ENCODE measurements at places on chromosomes 3 and 15.

DNA sequence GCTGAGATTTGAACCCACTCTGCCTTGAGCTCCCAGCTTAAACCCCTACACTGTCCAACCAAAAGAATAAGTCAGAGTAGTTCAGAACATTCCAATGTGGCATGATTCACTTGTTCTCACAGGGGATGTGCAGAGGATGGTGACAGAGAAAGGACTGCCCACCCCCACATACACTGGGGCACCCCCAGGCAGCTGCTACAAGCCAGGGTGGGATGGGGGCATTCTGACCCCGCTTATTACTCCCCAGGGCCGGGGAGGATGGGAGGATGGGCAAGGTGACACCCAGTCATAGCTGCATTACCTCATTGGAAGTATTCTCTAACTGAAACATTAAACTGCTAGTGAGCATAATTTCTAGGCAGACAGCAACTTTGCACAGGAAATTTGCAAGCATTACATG lies 126.0 kb upstream of the PRR20G start:
- DNase-seq, result peak; percentile 11

DNA sequence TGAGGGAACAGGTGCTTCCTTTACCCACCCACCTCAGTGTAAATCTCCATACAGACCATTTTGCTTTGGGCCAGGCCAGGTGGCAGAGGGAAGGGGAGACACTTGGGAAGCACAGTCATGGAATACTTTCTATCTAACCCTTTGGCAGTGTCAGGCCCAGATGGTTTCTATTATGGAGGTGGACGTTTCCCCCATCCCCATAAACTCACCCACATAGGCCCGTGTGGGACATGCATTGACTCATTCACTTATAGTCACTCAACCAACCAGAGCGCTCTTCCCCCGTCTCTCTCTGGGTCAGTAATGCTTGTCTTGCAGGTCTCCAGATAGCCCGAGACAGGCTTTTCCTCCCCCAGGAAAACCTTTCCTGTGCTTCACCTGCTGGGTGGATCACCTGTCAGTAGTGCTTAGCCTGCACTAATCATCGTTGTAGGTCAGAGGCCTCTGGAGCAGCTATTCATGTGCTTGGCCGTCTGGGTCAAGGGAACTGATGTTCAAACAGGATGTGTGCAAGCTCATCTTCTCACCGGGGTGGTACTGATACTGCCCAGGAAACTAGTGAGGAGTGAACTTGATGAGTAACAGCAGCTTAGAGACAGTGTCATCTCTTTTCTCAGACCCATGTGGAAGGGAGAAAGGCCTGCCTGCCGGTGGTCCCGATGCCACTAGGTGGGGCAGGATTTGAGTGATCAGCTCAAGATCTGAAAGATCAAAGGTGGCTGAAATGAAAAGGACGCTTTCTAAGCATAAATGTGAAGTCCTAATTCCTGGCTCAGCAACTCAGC lies 67.1 kb downstream of the CEMIP start:
- no peak for DNase-seq

DNA sequence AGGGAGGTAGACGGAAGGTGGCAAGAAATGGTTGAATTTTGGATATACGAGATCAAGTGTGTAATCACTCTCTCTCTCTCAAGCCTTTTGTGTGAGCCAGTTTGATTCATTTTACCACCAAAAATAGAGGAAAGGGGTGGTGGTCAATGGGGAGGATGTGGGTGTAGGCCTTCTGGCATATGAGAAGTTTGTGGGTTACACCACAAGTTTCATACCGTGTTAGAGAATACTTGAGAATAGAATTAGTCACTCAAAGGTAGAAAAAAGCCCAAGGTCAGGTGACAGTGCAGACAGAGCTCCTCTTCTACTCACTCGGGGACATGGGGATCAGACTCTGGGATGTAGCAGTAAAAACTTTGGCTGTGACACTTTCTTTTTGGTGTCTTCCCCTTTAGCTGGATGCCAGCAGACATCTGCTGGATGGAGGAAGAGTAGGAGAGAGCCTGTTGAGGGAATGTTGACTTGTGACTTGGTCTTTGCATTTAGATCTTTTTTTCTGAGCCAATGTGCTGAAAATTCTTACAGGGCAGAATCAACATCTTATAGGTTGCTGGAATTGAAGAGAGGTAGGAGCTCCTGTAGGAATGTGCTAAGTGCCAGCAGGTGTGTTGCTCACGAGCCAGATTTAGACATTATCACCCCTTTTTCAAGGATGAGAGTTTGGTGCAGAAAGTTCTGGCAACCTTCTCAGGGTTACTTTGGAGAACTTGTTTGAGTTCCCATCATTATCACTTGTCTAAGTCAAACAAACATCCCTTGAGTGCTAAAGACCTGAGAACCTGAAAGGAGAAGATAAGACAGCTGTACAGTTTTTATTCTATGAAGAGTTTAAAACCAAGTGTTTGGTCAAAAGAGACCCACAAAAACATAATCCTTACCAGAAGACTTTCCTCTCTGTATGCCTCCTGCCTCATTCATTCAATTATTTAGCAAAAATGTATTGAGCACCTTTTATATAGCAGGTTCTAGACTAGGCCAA lies 43.9 kb upstream of the RYK start:
- DNase-seq, result no peak

DNA sequence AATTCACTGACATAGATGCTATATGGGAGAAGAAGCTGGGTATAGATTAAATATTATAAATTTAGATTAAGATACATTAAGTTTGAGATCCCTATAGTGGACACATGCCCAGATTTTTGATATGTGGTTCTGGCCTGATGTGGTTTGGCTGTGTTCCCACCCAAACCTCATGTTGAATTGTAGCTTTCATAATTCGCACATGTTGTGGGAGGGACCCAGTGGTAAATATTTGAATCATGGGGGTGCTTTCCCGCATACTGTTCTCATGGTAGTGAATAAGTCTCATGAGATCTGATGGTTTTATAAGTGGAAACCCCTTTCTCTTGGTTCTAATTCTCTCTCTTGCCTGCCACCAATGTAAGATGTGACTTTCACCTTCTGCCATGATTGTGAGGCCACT lies 189.4 kb upstream of the CD96 start:
- DNase-seq, result no peak

DNA sequence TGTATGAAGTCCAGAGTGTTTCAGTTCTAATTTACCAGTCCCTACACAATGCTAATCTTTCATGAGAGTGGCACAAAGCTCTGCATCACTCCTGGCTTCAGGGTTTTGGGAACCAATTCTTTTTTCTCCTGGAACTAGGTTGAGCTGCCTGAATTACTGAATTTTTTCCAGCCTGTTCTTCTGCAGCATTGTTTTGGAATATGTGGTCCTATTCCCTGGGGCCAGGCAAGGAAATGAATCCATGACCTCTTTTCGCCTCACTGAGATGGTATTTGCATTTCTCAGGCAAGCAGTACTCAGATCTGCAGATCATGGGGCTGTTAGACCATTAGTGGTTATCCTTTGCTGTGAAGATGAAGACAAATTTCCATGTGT lies 25.6 kb upstream of the GPR171 start:
- DNase-seq, result no peak

DNA sequence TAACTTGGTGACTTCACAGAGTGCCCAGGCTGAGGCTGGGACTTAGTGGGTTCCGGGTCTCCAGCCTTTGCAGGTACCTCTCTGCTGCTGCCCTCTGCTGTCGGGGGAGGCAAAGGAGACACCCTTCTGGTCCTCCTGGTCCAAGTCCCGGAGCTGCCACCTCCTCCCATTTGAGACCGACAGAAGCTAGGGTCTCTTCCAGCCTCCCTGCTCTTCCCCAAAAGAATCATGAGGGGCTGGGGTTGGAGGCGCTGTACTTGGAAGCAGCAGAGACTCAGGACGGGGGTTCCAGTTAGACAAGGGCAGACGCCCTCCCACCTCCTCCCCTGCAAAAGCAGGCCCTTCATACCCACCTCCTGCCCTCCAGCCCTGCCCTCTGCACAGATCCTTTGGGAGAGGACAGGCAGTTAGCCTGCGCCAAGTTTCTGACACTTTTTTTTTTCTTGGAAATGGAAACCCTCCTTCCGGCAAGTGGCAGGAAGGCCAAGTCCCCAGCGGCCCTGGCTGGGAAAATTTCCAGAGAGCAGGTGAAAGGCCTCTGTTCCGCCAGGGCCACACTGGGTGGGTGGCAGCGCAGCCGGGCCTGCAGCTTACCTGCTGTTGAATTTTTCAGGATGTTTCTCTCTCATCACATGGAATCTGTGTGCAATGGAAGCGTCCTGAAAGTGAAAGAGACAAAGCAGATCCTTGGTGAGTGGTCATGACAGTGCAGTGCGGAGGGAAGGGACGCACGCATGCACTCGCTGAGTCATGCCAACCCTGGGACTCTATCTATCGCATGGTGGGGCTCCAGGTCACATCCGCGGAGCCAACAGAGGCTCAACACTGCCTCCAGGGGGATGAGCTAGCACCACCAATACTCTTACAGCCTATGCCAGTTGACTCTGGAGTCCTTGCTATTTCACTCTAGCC lies 119.9 kb downstream of the DGKG start:
- DNase-seq, result peak; percentile 81

DNA sequence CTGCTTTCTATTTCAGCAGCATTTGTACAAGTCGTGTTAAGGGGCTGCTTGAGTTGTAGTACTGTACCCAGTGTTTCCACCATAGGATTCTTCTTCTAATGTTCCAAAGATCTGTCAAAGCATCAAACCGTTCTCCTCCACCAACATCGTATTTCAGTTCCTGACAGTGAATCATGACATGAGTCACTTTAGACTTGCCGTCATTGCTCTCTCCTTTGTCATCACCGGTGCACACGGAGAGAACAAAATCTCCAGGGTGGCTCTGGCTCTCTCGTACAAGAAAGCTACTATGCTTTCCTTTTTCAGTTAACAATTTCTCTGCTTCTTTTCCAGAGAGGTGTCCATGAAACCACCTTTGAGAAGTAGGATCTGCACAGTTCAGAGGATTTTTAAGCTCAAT lies 270.9 kb upstream of the CCDC54 start:
- DNase-seq, result no peak

DNA sequence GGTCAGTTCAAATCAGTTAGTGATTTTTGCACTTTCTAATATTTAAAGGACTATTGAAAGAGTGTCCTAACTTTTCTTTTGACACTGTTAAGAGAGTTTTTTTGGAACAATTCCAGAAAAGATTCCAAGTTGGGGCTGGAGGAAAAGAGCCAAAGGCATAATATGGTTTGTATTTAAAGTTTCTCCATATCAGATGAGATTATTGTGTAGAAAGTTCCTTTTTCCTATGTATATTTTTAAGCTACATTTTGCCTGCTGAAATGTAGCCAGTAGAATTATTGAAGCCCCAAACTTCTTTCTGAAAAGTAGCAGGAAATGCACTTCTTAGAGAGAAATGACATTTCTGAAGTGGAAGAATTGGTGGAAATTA lies 136.5 kb upstream of the TSC22D2 start:
- no peak for DNase-seq

DNA sequence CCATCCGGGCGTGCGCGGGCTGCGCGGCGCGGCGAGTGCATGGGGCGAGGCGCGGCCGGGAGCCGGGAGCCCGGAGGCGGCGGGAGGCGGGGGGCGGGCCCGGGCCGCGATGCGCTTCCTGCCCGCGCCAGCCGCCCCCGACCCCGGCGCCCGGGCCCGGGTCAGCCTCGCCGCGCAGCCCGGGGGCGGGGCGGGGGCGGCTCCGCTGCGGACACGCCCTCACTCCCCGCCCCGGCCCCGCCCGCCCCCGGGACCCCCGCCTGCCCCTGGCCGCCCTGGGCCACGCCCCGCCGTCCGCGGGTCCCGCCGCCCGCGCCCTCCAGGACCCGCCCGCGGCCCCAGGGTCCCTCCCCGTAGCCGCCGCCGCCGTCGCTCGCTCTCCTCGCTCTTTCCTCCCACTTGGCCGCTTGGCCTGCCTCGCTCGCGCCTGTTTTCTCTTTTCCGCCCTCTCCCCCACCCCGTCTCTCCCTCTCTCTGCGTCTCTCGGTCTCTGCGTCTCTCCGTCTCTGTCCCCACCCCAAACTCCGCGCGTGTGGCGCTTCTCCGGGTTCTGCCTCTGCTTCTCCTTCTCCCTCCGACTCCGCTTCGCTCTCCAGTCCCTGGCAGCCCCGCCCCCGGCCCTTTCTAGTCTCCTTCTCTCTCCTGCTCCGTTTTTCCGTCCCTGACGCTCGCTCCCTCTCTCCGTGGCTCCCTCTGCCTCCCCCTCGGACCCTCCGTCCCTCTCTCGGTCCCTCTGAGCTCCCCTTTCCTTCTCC lies at the start of gene PLXND1:
TSS of gene PLXND1 (minus strand) at position 41 of the 755 bp plus-strand sequence. CDS start at position 4, 37 bp downstream.
- peak; percentile 95 for DNase-seq

DNA sequence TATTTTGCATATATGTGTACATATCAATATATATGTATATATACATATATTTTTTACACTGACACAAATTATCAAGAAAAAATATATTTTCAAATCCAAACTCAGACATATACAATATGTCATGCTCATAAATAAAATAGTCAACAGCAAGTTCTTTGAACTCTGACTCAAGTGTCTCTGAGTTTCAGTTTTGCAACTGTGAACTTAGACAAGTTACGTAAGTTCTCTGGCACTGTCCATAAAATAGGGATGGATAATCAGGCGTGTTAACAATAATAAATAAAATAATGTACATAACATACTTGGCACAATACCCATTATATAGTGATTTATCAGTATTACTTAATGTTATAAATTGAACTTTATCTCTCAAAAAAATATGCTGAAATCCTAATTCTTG lies 12.1 kb upstream of the XRN1 start:
- DNase-seq, result no peak

- peak; percentile 53 for DNase-seq
Observed at GRCh38 chr3:38834110-38834509, 18.1 kb upstream of the SCN10A start.

GRCh38 chr15:67433495-67434099 lies 87.3 kb upstream of the C15orf61 start:
- DNase-seq, result peak; percentile 26

DNA sequence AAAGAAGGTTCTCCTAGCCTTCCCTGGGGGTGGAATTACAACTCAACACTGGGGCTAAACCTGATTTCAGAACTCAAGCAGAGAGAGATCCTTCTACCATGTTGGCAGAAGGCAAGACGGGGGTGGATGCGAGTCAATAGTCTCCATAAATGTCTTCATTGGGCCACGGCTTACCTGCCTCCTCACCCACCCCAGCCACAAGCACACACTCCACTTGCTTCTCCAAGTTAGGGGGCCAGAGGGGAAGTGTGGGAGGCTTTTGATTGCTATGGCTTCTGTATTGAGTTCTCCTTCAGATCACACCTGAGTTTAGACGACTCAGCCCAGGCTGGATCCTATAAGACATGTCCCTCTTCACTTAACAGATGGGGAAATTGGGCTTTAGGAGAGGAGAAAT lies 178.9 kb downstream of the UACA start:
- DNase-seq, result no peak

DNA sequence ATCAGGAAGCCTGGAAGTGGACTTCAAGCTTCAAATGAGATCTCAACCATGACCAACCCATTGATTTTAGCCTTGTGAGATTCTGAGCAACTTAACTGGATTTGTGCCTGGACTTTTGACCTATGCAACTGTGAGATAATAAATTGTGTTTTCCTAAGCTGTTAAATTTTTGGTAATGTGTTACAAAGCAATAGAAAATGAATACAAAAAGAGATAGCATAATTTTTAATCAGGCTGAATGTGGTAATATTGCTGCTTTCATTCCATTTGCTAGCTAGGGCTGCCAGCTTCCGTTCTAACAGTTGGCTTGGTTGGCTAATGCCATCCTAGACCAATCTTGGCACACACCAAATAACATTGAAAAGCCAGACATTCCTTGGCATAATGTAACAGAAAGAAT lies 12.2 kb downstream of the PROS1 start:
- no peak for DNase-seq
